NCI-H526 (cell line): ENCODE measurements at places on chromosomes 2 and 18.

- DNase-seq, result no peak
Measured at GRCh38 chr2:217804338-217804737, 198.5 kb downstream of the TNS1 start.

GRCh38 chr2:151849413-151850010 is 21.3 kb upstream of the ARL5A start:
- peak; percentile 84 for DNase-seq

DNA sequence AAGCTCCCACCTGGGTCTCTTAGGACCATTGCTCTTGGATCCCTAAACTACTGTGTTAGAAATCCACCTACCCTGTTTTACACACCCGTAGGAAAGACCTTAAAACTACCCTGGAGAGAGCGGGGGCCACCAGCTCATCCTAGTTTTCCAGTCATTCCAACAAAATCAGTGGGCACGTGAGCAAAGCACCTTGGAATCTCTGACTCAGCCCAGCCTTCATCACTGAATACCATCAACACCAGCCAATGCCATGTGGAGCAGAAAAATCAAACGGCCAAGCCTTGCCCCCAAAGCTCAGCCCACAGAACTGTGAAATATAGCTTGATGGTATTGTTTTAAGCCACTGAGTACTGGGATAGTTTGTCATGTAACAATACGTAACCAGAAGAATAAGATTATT is 449.7 kb upstream of the CHAC2 start:
- no peak for DNase-seq

GRCh38 chr2:177334940-177335543 is 57.5 kb upstream of the AGPS start:
- DNase-seq, result peak; percentile 17

DNA sequence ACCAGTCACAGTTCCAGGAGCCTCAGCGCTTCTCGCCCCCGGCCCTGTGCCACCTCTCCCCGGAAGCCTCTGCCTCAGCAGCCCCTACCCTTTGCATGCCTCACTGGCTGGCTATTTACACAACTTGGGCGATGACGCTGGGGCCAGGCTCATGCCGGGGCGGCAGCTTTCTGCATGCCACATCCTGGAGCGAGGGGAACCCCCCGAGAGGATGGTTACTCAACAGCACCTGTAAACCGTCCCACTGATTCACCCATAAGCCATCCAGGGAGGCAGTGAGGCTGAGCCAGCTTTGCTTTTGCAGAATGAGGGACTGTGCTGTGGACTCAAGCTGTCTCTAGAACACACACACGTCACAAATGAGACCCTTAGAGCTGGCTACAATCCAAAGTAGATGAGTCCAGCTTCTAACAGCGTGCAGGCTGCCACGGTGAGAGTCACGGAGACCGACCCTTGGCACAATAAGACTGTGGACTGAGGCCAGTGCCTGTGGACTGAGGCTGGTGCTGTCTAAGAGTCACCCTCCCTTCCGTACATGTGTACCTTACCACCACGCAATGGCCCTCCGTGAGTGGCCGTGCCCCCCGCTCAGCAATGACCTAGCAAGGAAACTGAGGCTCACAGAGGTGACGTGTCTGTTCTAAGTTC is 45.6 kb upstream of the ODC1 start:
- DNase-seq, result no peak
